Hematopoietic multipotent progenitor cell treated with erythropoietin and hydrocortisone succinate and interleukin-3 and kit ligand, for 6 days (in vitro differentiated cells): ENCODE measurements at places on chromosomes 6 and 20.
A peak's percentile ranks its signal among the peaks of the same experiment; 100 is the strongest.

DNA sequence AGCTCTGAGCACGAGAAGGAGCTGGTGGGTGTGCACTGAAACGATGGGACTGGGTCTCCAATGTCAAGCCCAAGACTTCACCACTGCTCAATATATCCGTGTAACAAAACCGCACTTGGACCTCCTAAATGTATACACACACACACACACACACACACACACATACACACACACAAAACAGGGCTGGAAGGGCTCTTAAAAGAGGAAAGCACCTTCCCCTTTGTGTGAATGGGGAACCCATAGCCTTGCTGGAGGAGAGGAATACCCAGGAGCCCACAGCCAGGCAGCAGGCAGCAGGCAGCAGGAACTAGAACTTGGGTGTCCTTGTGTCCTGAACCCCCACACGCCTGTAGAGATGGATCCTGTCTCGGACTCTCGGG lies 29.8 kb downstream of the TGM2 start:
- DNase-seq: no peak

- no peak for DNase-seq
These were observed 119.7 kb downstream of the PREX1 start for GRCh38 chr20:48708116-48708515.

GRCh38 chr20:51497542-51498467 lies 44.7 kb downstream of the NFATC2 start:
- DNase-seq: peak; percentile 67

- DNase-seq: no peak
These were observed 801.4 kb upstream of the EYS start for GRCh38 chr6:66508433-66508832.

DNA sequence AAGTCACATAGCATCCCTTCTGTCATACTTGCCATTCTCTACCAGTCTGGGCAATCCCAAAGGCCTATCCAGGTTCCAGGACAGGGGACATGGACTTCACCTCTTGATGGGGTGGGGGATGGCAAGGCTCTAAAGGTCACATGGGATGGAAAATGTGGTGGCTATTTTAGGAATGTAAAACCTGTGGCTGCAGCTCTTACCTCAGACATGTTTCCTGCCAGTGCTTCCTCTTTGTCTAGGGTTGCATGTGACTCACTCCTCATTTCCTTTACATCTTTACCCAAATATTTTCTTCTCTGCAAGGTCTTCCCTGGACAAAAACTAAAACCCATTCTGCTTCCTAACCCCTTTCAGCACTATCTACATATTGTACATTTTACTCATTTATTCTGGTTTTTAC lies 135.7 kb downstream of the BTBD3 start:
- peak; percentile 57 for DNase-seq

DNA sequence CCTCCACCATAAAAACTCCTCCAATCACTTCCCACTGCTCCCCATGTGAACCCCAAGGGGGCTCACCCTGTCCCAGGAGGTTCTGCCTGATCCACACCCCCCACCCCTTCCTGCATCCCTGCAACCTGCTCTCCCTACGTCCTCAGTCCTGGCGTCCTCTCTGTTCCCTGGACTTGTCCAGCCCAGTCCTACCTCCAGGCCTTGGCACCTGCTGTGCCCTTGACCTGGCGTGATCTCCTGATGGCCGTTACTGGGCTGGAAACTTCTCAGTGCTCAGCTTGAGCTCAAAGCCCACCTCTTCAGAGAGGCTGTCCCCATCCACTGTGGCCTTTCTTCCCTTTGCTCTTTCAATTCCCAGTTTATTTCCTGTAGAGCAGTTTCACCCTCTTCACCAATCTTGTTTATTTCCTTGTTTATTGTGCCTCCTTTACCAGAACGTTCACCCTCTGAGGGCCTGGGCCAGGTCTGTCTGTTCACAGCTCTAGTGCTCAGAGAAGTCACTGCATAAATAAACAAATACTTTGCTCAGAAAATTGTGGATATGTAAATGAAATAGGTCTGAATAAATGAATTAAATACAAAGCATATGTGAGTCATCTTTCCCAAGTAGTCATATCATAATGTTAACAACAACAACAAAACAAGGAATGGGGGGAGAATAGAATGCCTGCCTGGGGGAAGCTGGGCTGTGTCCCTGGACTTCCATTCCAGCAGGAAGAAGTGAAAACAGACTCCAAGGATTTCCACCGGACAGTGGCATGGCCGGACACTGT lies 175.7 kb upstream of the SULF2 start:
- DNase-seq: no peak

- no peak for DNase-seq
These were observed 351.5 kb upstream of the CHD6 start for GRCh38 chr20:41969656-41970055.
